ENCODE measurements at places on chromosomes 13 and 19.

DNA sequence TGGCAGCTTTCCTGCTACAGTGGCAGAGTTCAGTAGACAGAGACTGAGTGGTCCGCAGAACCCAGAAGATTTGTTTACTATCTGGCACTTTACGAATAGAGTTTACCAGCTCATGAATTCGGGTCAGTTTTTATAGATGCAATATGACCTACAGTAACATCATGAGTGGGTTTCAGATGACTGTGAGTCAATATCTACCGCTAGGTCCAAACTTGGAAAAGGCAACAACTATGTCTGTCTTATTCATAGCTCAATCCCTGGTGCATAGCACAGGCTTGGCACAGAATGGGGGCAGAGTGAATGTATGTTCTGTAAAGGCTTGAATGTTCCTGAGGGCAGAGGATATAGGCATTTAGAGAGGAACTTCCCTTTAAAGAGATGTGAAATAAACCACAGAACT, 65.2 kb downstream of the RAP2A start:
- DNase-seq = no peak

GRCh38 chr19:7870571-7871436, 3.4 kb downstream of the PRR36 start:
- peak; percentile 76 for DNase-seq

DNA sequence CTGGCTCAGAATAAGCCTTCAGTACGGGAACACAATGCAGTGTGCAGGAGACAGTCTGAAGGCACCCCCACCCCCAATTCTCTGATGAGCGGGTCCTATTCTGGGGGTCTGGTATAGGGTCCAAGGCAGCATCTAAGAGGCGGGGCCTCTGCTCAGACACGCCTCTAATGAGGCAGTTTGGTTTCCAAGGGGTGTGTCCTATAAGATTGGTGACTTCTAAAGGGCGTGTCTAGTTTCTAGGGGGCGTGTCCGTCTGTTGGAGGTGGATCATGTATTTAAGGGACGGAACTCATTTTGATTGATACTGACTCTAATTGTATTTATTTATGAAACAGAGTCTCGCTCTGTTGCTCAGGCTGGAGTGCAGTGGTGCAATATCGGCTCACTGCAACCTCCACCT, 8.7 kb downstream of the FIZ1 start:
- DNase-seq = peak; percentile 29

- DNase-seq = no peak
Measured at GRCh38 chr13:59671881-59672280, 491.8 kb downstream of the DIAPH3 start.

- no peak for DNase-seq
Measured at GRCh38 chr13:106680796-106681472, 113.0 kb upstream of the ARGLU1 start.

DNA sequence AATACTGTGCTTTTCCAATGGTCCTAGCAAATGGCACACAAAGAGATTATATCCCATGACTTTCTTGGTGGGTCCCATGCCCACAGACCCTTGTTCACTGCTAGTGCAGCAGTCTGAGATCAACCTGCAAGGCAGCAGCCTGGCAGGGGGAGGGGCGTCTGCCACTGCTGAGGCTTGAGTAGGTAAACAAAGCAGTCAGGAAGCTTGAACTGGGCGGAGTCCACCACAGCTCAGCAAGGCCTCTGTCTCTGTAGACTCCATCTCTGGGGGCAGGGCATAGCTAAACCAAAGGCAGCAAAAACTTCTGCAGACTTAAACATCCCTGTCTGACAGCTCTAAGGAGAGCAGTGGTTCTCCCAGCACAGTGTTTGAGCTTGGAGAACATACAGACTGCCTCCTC, 82.9 kb downstream of the ZNF737 start:
- DNase-seq = no peak

DNA sequence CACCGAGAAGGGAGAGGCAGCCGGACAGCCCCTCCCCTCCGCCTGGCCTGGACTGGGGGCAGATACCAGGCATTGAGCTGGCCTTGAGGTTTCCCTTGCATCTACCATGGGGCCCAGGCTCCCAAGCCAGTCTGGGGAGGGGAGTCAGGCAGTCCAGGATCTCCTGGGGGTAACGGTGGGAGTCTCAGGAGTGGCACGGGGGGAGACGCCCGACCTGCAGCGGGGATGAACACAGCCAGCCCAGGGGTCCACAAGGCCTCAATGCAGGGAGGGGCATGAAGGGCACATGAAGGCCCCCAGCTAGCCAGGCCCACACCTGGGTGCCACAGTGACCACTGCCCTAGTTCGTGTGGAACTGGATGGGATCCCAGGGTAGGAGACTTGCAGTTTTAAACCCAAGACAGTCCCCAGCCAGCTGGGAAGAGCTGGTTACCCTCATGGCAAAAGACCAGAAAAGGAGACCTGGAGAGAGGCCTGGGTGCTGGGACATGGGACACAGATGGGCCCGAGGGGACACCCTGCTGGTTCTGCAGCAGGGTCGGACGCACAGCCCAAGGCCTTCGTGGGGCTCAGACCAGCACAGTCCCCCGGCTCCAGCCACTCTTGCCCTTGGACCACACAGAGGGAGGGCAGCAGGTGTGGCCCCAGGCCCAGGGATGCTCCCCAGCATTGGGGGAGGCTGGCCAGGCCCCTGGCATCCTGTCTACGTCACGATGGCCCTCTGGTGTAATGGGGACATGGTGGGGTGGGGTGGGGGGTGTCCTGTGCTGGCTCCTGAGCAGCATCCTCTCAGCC, 4.6 kb upstream of the UQCR11 start:
- no peak for DNase-seq

GRCh38 chr13:46354156-46355087, 32.6 kb downstream of the RUBCNL start:
- no peak for DNase-seq

DNA sequence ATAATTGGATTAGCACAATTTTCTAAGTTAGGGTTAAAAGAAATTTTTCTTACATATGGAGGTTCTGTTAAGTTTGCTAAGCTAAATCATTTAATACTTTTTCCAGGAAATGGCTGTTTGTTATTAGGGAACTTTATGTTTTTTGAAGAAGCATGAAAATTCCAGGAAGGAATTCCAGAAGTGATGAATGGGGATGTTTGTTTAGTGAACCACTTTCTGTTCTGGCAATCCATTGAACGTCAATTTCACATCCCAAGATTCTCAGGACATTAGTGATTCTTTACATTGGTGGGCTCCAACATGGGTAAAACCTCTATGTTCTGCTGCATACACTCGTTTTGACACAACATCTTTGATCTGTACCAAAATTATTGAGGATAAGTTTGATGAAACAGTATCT, 534.4 kb downstream of the IRS2 start:
- DNase-seq = no peak

DNA sequence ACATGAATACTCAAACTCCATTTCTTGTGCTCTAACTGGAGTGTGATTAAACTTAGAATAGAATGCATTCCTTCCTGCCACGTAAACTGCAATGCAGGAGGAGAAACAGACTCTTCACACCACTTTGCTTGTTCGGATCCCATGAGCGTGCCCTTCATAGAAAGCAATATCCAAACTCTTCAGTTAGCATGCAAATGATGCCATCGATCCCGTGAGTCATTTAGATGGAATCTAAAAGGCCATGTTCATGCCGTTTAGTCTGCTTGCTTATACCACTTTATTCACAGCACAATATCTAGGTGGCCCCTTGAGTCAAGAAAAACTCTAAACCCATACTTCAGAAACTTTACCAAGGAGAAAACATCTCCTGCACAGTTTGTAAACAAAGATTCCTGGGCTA, 225.8 kb downstream of the OXGR1 start:
- no peak for DNase-seq

GRCh38 chr19:12834566-12834943, at the start of gene RTBDN:
RTBDN (minus strand) TSS chr19:12834579; CDS start chr19:12829979, 4,600 bp downstream.
- no peak for DNase-seq

DNA sequence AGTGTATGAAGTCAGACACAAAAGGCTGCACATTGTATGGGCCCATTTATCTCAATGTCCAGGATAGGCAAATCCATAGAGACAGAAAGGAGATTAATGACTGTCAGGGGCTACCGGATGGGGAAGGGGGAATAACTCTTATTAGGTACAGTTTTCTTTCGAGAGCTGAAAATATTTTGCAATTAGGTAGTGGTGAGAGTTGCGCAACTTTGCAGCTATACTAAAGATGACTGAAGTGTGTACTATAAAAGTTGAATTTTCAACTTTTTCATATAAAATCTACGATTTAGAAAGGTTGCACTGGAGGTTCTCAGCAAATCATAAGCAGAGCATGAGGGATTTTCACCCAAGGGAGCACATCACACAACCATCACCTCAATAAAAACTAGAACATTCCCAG, 16.1 kb upstream of the SLC15A1 start:
- no peak for DNase-seq

DNA sequence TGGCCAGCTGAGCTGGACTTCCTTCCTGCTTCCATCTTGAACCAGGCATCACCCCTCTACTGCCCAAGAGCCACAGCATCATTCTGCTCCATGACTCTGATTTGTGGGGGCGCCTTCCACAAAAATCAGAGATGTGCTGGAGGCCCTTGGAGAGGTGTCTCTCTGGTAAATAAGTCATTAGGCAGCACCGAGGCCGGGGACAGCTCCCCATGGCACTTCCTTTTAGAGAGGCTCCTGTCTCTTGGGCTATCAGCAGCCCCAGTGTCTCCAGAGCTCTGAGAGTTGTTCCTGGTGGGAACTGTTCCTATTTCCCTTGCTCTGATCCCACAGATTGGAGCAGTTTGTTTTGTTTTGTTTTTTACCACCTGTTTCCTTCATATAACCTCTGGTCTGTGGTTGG, 19.9 kb downstream of the NWD1 start:
- no peak for DNase-seq

DNA sequence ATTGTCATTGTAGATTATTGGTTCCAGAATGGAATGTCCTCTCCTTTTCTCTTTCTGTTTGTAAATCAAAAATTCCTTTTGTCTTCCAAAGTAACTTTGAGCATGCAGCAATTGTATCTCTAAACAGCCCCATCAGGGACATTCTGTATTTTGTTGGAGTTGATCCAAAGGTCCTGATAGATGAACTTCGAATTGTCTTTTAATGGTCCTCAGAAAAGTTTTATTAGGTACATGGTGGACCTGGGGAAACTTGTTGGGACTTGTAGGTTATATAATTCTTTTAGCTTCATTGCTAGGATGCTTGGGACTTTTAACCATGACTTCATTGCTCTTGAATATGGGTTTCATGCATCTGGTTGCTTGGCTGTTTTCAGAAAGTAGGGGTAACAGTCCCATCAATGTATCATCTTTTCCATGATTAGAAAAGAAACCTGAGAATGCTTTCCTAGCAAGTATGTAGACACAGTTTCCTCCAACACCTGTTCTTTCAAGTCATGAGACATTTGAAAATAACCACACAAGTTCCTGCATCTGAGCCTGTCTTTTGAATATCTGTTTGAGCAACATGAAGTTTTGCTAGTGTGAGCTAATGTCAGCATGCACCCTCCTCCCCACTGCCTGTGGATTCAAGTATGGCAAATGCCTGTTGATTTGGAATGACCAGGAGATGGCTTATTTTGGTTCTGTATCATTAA, 413.1 kb downstream of the KCNRG start:
- peak; percentile 39 for DNase-seq

- no peak for DNase-seq
Measured at GRCh38 chr13:33326723-33327122, 41.2 kb upstream of the STARD13 start.

GRCh38 chr13:67557642-67558241, 327.6 kb upstream of the PCDH9 start:
- no peak for DNase-seq

- peak; percentile 76 for DNase-seq
Measured at GRCh38 chr19:56080669-56081401, 40.3 kb downstream of the ZNF787 start.

- DNase-seq = no peak
Measured at GRCh38 chr13:41973247-41973741, 12.4 kb upstream of the VWA8 start.

DNA sequence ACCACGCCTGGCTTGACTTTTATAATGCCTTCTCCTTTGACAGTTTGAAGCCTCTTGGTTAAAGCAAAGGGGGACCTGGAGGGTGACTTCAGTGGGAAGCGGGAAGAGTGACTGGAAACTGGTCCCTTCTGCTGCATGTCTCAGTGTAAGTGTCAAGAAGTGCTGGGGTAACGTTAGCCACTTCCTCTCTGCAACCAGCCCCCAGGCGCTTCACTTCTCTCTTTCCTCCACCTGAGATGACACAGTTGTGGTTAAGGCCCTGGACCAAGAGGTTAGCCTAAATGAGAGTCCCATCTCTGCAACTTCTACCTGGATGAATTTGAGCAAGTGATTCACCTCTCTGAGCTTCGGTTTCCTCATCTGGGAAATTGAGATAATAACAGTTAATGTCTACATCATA, 16.3 kb downstream of the LEUTX start:
- DNase-seq = no peak

- DNase-seq = no peak
Measured at GRCh38 chr13:27023385-27024073, 148.1 kb downstream of the USP12 start.

GRCh38 chr19:41397086-41398049, at the start of the genes BCKDHA and EXOSC5:
BCKDHA (plus strand) TSS chr19:41397818; CDS start chr19:41397828, 10 bp downstream.
EXOSC5 (minus strand) TSS chr19:41397359; CDS start chr19:41397328, 31 bp downstream.
- DNase-seq = peak; percentile 100

DNA sequence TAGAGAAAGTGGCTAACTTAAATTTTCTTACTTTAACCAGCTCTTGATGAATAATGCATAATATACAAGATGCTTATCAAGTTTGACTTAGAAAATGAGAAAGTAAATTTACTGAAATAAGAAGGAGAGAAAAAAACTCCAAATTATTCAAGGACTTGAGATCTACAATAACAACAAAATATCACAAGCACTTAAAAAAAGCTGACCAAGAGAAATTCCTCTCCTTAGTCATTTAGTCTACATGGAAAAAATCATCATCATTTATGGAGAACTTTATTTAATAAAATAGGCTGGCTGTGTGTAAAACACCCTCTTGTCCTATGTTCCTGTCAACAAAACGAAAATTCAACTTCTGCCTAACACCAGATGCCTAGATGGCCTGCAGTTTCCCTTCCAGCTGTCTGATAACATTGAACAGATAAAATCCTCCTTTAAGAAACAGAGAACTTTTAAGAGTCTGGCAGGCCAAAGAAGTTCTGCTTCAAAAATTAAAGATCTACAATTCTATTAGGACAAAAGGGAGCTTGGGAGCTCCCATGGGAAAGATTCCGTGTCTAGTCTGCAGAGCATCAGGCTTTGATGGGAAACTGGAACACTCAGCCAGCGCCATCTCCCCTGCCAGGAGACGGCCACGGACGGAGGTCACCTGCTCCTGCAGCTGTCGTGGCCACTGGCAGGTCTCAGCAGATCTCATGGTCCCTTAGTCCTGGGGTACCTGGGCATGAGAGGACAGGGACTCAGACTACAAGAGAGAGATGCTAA, 37.9 kb upstream of the ATP11A start:
- DNase-seq = peak; percentile 14

GRCh38 chr19:718991-719512, 10.3 kb downstream of the PALM start:
- peak; percentile 60 for DNase-seq

- DNase-seq = no peak
Measured at GRCh38 chr13:35499676-35500075, 23.2 kb upstream of the MAB21L1 start.

DNA sequence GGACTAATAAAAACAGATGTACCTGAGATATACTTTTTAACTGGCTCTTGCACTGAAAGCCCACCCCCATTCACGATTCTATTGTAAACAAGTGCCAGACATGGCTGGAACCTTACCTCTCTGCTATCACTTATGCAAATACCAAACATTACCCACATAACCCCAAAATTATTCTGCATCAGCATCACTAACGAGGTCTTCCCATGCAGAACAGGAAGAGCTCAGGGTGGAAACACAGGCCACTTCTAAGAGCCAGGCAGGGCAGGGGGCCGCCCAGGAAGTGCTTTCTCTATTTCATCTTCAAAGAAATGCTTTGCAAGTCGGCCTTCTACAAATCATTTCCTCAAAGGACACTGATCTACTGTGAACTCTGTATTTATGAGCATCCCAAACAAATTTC, 7.3 kb downstream of the IRS2 start:
- DNase-seq = no peak

- DNase-seq = no peak
Measured at GRCh38 chr13:65330287-65330686, 1899.8 kb downstream of the PCDH9 start.
